ENCODE measurements at places on chromosomes 2 and 18.
A peak's percentile ranks its signal among the peaks of the same experiment; 100 is the strongest.

- DNase-seq = no peak
Observed at GRCh38 chr2:234158812-234159211, 108.3 kb downstream of the SPP2 start.

- DNase-seq = no peak
Observed at GRCh38 chr18:29164020-29164706, 987.2 kb upstream of the CDH2 start.

- DNase-seq = no peak
Observed at GRCh38 chr18:57940166-57940660, 103.8 kb upstream of the NEDD4L start.

DNA sequence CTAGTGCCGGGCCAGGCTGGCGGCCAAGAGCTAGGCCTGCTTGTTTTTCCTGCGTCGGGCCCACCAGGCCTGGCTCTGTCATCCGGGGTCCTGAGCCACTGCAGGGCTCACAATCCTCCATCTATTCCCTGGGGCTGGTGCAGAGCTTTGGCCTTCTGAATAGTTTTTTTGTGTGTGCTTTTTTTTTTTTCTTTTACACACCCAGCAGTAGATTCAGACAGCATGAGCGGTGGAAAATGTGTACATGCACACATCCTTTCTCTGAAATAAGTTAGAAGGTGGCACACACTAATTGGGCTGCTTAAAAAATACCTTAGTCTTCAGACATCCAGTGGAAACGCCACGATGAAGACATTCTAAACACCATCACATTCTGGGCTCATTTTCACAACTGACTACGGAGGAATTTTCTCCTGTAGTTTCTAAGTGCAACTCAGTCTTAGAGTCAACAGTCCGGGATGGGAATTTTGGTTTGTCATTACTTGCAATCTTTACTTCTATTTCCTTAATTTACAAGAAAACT is 6.1 kb downstream of the ZFP36L2 start:
- no peak for DNase-seq

- no peak for DNase-seq
Observed at GRCh38 chr2:82342356-82342755, 2037.8 kb upstream of the LRRTM1 start.

DNA sequence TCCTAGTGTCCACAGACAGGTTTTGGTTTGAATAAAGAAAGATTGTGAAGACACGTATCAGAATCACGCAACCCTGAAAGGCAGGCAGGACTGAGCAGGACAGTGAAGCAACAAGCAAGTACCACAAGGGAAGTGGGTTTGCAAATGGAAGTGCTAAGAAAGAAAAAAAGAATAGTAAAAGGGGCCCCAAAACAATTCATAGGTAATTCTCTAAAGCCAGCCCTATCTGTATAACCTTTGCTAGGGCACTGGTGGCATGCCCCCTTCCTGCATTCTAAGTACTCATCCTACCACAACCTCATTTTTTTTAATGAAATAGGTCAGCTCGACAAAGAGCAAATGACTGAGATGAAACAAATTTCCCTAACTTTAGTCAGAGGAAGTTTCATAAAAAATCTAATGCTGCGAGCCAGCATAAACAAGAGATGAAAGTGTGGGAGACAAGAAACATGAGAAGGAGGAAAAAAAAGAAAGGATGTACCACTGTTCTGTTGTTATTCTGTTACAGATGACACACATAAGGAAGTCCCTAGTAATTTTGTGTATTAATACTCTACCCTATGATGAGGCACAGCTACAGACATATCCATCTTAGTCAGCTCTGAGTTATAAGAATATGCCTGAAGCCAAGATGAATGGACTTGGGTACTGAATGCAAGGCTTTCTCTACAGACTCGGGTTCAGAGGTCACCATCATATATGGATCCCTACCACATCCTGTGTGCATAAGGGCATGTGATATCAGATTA is 32.2 kb downstream of the IKZF2 start:
- no peak for DNase-seq

GRCh38 chr2:98727369-98728087 is 3.4 kb downstream of the MGAT4A start:
- no peak for DNase-seq

DNA sequence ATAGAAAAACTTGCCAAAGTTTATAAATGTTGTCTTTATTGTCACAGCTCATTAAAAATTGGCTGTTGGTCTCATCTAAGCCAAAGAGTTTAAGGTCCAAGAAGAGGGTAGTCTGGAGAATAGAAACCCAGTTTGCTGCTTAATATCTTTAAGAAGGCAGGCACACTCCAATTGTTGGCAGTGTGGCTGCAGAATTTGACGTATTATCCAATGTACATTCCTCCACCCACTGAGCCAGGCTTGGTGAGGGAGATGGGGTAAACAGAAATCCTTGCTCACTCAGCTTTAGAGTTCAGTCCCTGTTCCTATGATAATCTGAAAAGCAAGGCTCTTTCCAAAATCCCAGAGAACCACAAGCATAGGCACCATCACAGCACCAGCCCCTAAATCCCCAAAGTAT is 10.7 kb upstream of the ADD2 start:
- DNase-seq = no peak

DNA sequence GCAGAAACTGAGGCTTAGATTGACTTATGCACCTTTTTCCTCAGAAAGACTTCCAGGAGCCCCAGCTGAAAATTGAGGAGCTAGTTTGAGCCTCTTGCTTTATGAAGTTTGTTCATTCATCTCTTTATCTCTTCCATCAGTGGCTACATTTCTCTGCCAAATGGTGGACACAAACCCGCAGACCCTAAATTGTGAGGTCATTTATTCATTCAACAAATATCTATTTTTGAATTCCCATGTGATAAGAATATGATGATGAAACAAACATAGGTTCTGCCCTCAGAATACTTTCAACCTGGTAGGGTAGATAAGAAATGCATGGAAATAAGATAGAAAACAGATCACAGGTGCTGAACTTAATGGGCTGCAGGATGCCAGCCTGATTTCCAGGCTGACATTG is 309.4 kb downstream of the TNS1 start:
- DNase-seq = no peak

DNA sequence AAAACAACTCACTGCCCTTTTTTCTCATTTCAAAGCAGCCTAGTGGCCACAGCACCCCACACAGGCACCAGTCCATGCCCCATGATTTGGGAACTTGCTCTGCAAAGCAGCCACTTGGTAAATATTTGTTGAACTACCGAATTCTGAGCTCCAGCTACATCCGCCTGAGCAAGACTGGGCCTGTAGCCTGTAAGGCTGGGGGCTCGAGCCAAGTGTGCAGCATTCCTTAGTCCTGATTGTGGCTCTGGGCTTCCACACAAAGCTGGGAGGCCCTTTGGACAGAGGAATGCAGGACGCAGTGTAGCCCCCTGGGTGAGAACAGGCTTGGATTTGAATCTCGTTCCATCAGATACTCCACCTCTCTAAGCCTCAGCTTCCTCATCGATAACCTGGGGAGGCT is 88.4 kb downstream of the ACTR2 start:
- no peak for DNase-seq

- DNase-seq = no peak
Observed at GRCh38 chr2:151261977-151262291, 271 bp upstream of the RBM43 start.

- DNase-seq = no peak
Observed at GRCh38 chr2:40428439-40428838, 23.5 kb downstream of the SLC8A1 start.

DNA sequence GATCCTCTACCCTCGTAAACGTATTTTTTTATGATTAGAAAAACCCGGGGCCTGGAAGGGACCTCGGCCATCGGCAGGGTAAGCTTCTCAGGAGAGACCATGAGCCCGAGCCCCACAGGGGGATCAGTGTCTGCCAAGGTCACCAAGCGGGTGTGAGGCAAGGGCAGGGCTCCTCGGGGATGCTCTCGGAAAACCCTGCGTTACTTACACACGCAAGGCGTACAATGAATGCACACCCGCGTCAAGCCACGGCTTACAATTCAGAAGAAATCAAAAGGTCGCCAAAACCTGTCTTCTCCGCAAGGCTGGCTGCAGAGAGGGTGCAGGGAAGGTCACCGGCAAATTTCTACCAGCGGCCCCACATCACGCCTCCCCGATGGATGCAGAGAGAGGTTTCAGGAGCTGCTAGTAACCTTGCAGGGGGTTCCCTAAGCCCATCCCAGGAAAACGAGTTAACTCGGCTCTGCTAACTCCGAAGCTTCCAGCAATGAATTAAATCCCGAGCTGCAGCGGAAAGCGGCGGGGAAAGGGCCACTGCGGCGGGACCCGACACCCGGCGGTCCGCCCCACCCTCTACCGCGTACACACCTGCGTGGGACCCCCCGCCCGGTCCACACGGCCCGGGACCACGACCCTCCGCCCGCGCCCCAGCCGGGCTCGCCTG is 638 bp downstream of the ST3GAL5 start:
- peak; percentile 11 for DNase-seq

GRCh38 chr2:174606336-174606735 is 8.7 kb upstream of the WIPF1 start:
- no peak for DNase-seq

- DNase-seq = no peak
Observed at GRCh38 chr18:9708434-9709303, 568 bp downstream of the RAB31 start.

- no peak for DNase-seq
Observed at GRCh38 chr2:39266139-39266805, 22.5 kb upstream of the CDKL4 start.

DNA sequence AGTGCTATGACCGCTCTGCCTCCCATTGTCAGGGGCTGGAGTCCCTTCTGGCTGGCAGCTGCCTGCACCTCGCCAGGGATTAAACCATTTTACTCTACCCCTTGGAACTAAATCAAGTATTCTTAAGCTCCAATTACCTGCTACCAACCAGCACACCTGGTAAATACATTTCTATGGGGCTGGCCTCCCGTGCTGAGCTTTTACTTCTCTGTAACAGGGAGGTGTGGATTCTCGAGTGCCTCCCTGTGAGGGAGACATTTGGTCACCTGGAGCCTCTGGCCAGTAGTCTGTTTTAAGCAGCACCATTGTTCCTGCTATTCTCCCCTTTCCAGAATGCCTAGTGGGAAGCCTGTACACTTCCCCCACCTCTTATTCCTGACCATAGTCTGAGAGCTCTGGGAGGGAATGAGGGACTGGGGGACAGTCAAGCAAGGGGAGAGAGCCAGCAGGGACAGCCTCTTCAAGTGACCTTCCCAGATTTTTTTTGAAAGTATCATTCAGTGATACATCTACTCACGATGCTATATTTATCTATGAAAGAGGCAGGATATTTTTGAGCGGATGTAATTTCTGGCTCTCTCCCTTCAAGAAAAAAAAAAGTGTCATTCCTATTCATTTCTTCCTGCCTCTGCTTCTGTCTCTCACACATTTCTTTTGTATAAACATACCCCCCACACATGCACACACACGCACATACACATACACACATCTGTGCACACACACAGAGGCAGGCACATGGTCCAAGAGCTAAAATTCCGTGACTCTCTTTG is 112.8 kb downstream of the CAPN13 start:
- no peak for DNase-seq

GRCh38 chr2:202140522-202141252 is 67.6 kb downstream of the KIAA2012 start:
- no peak for DNase-seq

DNA sequence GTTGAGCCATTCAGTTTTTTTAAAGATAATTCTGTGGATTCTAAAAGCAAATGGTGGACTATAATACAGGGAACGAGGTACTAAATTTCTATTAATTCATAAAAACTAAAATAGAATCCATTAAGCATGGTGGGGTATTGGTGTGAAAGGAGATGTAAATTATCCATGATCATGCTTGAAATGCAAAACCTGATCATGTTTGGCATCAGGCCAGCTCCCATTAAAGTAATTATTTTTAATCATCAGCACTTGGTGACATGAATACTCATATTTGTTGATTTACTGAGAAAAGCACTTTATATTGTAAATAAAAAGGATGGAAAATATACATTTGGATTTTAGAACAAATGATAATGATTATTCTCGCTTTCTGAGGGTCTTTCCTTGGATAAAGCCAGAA is 232.3 kb upstream of the MEIS1 start:
- no peak for DNase-seq

DNA sequence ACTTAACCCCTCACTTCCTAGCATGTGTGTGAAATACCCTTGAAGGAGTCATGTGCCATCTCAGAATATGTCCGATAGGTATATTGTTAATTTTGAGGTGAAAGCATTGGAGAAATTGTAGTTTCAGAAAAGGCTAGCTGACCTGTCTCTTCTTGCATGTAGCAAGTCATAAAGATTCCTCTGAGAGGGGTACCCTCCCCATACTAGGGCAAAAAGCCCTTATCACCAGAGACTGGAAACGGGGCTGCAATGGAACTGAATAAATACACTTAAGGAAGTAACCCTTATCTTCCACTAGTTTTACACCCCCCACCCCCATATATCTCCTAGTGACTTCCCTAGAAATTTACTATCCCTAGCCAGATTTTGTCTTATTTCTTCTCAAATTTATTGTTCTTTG is 1.8 kb upstream of the SF3B6 start:
- no peak for DNase-seq

- DNase-seq = no peak
Observed at GRCh38 chr2:234816491-234816890, 135.3 kb upstream of the SH3BP4 start.

GRCh38 chr18:52002600-52002999 is 337.4 kb upstream of the DCC start:
- DNase-seq = no peak

DNA sequence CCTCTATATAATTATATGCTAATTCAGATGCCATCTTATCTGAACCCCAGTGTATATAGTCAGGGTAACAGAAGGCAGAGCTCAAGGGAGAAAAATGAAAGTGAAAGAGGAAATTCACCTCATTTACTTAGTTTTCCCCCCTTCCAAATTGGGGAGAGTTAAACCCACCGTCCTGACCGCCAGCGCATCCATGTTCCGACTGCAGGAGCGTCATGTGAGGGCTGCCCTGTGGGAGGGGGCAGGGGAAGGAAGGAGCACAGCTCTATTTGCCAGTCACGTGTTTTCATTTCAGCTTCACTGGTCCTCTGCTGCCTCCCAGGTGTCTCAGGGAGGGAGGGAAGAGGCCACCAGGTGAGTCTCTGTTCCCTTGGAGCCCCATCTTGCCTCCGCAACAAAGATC is 13.2 kb downstream of the CNNM4 start:
- no peak for DNase-seq

DNA sequence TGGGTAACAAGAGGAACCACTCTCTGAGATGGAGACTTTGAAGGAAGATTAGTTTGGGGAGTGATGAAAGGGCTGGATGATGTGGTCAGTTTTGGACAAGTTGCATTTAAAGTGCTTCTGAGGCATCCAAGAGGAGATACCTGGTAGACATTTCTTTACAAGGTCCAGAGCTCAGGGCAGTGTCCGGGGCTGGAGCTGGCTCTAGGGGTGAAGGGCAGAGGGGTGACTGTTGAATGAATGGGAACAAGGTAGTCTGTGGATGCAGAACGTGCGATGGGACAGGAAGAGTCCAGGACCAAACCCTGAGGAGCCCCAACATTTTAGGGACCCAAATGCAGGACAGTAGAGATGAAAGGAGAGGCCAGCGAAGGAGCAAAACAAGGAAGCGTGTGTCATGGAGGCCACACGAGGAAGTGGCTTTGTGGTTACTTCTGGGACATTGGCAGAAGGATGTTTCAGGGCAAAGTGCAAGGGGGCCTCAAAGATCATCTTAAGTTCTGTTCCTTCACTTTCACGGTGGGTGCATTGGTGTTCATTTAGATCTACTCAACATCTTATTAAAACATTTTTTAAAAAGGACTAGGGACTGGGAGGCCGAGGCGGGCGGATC is 13.6 kb upstream of the GPR35 start:
- DNase-seq = no peak

All from progenitor cell of endocrine pancreas (in vitro differentiated cells).